ENCODE measurements at places on chromosomes 4 and X. TPM values are rescaled to one million over a fixed set of nuclear protein-coding genes. Genes with fewer than 3 reads are reported as not detected.

Gene PAGE5
- 0.66 TPM for total RNA-seq

Gene STATH
- not detected for total RNA-seq

Gene MXRA5
- total RNA-seq: 40.3 TPM

Gene SLC9A7
- total RNA-seq: 22.6 TPM

Gene EVC
- total RNA-seq: 39.0 TPM

All from fibroblast of lung (primary cell).